ENCODE measurements at places on chromosomes 13 and 19.
A peak's percentile ranks its signal among the peaks of the same experiment; 100 is the strongest.

GRCh38 chr13:45132369-45133064 lies 12.2 kb downstream of the GTF2F2 start:
- DNase-seq, result no peak

GRCh38 chr19:49801966-49802661 lies 11.0 kb downstream of the FUZ start:
- peak; percentile 89 for DNase-seq

DNA sequence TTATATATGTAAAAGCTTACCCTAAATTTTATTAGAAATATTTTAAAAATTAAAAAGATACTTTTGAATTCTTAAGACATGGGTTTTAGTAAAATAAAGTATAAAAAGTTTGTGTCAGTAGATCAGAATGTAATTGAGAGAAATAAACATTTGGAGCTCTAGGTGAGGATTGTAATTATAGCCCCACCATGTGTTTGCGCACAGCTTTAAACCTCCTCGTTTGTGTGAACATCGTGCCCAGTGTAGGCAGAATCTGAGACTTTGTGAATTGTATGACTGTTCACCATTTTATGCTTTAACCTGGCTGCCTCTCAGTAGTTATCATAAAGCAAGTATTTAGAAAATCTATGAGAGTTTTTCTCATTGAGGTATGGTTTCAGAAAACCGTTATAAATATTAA lies 29.1 kb downstream of the CUL4A start:
- DNase-seq, result no peak

GRCh38 chr19:51750400-51751094 lies 1.1 kb downstream of the FPR1 start:
- peak; percentile 68 for DNase-seq

DNA sequence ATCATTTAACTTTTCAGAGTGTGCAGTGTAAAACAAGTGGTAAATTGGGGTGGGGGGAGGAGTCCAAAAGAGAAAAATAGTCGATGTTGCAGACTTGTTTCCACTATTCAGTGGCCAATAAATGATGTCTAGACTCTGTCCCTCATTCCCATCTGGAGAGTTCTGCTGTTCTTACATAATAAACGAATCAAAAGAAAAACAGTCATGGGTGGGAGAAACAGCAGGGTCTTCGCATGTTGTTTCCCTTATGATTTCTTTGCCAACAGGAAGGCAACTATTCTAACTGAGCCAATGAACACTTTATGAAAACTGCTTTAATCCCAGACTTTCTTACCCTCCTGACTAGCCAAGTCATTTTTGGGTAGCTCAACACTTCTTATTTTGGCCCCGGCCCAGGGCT lies 615.5 kb downstream of the FGF9 start:
- no peak for DNase-seq

DNA sequence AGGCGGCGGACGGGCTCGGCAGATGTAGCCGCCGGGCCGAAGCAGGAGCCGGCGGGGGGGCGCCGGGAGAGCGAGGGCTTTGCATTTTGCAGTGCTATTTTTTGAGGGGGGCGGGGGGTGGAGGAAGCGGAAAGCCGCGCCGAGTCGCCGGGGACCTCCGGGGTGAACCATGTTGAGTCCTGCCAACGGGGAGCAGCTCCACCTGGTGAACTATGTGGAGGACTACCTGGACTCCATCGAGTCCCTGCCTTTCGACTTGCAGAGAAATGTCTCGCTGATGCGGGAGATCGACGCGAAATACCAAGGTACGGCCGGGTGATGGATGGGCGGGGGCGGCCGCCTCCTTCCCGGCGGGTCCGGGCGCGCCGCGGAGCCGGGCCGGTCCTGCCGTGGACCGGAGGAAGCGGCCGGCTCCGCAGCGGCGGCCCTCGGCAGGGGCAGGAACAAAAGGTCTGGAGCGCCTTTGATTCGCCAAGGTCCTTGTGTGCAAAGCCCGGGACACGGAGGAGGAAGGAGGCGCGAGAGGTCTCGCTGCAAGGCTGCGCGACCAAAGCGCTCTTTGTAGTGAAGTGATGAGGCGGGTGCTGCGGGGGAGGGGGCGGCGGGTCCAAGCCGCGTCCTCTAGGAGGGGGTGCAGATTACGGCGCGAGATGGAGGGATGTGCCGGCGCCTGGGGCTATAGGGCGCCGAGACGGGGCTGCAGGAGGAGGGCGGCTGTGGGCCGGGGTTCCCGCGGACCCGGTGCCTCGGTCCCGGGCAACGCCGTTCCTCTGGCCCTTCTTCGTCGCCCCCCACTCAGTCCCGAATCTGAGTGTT lies 689 bp downstream of the ING1 start:
- peak; percentile 31 for DNase-seq

DNA sequence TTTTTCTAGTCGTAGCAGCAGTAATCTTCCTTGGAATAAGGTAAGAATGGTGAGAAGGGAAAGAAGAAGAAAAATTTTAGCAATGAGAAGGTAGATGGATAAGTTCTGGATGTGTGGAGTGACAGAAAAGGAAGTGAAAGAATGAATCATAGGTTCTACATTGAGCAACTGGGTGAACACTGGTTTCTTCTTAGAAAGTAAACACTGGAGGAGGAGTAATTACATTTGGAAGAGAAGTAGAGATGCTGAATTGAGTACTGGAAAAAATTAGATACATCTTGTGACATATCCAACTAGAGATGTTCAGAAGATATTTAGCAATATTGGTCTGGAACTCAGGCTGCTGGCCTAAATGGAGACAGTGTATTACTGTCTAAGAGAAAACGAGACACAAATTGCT lies 148.5 kb downstream of the GPC5 start:
- no peak for DNase-seq

- no peak for DNase-seq
These were observed 120.9 kb upstream of the FREM2 start for GRCh38 chr13:38566023-38566422.

DNA sequence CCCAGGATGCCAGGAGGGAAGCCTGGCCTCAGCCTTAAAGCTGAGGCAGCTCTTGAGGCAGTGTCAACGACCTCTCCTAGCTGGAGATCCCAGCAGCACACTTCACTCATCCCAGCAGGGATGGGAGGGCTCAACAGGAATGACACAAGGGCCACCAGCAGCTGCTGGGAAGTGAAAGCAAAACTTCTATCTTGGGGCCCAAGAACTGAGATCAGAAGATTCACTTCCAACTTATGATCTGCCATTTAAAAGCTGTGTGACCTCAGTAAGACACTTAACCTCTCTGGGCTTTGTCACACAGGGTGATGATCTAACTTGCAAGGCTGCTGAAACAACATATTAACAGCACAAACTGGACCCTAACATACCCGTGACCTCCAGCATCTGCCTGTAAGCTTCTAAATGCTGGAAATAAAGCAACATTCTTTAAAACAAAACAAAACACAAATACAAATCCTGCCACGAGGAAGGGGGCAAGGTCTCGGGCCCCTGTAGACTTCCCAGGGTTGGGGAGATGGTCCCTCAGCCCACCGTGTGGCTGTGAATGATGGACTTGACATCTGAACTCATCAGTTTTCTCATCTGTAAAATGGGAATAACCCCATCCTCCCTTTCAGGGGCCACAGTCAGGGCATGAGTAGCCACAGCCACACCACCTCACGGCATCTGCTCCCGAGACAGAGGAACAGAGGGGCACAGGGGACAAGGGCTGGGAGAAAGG lies 22.7 kb downstream of the ELL start:
- DNase-seq, result no peak

DNA sequence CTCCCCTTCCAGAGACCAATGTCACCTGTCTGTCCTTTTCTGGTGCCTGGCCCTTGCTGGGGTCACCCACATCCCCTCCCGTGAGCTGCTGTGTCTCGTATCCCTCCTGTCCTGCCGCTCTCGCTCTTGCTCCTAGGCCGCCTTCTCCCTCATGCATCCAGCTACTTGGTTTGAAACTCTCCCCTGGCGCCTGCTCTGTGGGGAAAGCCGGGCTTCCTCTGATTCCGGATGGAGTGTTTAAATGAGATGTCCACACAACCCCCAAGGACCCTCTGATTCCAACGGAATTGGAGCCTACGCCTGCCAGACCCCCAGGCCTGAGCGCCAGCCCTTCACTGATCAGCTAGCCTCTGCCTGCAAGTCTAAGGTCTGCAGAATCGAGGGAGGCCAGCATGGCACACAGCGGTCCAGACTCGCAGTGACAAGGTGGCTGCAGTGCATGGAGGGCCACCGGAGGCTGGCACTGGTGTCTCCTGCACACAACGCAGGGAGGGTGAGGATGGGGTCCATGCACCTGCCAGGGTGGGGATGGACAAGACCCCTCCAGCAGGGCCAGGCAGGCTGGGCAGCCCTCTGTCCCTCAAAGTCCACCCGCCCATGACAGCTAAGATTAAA lies 47.2 kb downstream of the RFX2 start:
- no peak for DNase-seq

DNA sequence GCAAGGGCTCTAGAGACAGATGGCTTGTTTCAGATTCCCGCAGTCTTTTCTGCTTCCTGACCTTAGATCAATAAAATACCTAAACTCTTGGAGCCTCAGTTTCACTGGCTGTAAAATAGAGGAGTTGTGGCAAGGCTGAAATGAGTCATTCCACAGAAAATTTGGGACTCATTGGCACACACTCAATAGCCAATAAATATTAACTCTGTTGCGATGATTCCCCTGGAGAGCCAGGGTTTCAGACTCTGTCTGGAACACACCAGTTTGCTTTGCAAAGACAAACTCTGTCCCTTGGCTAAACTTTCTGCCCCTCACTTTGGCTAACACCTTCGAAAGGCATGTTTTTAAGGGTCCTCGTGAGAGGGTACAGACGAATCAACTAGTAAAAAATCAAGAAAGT lies 18.1 kb upstream of the UBE2L5 start:
- peak; percentile 43 for DNase-seq

GRCh38 chr19:13238891-13239534 lies 88.8 kb downstream of the IER2 start:
- DNase-seq, result no peak
